Panc1 (cell line): ENCODE measurements at places on chromosomes 12 and 14. TPM values are rescaled to one million over a fixed set of nuclear protein-coding genes. Genes with fewer than 3 reads are reported as not detected.

SSTR1 gene
- not detected for total RNA-seq

METAP2 gene
- 86.1 TPM for total RNA-seq

DPPA3 gene
- not detected for total RNA-seq

KERA gene
- not detected for total RNA-seq

- no peak for DNase-seq
These were observed 90.0 kb downstream of the RIN3 start for GRCh38 chr14:92603309-92604242.

DNA sequence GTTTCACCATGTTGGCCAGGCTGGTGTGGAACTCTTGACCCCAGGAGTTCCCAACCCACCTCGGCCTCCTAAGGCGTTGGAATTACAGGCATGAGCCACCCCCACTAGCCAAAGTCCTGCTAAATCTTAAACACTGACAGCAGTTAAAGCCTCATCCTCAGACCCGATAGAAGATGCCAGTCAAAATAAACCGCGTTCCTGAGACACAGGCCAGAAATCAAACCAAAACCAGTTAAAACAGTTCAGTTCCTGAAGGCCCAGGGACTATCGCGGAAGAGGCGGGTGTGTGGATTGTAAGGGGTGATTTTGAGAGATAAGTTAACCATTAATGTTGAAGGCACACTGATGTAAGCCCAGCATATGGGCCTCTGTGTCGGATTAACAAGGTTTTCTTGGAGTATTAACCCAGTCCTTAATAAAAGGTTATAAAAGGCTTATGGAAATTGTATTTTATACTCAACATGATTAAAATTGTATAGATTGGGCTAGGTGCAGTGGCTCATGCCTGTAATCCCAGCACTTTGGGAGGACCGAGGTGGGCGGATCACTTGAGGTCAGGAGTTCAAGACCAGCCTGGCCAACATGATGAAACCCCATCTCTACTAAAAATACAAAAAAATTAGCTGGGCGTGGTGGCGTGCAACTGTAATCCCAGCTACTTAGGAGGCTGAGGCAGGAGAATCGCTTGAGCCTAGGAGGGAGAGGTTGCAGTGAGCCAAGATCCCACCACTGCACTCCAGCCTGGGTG lies 18.7 kb upstream of the CDCA4 start:
- no peak for DNase-seq

- DNase-seq = no peak
These were observed 735 bp downstream of the RNASE6 start for GRCh38 chr14:20781803-20782202.

GRCh38 chr12:88706286-88706685 lies 126.0 kb upstream of the KITLG start:
- DNase-seq = no peak

GRCh38 chr12:100199023-100199346 lies 1.6 kb upstream of the ACTR6 start:
- no peak for DNase-seq

BLOC1S1 gene
- total RNA-seq = 87.3 TPM

IKZF4 gene
- 6.9 TPM for total RNA-seq

GRCh38 chr12:25100194-25101091 lies 94.5 kb downstream of the DNAI7 start:
- no peak for DNase-seq

LRP1-AS gene
- not detected for total RNA-seq

BEGAIN gene
- 26.5 TPM for total RNA-seq

DNA sequence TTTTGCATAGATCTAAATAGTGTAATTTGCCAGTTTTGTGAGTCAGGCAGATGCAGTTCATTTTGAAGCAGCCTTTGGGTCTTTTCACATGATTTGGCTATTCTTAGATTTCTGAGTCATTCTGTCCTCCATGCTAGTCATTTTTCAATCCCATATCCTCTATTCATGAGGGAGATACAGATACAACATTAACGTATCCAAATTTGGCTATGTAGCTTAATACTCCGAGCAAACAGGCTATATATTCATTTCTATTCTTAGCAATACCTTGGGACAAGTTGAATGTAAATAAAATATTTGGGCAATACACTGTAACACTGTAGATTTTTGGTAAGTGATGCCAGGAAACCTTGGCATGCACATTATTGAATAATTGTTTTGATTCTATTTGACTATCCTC lies 270.7 kb upstream of the PDE3A start:
- no peak for DNase-seq

- no peak for DNase-seq
These were observed 183.2 kb downstream of the NTS start for GRCh38 chr12:86057092-86057845.
